Fibroblast of the aortic adventitia (primary cell): ENCODE measurements at places on chromosomes 6 and 20. TPM values are rescaled to one million over a fixed set of nuclear protein-coding genes. Genes with fewer than 3 reads are reported as not detected.

Gene TRIM31
- total RNA-seq, result not detected in 2 replicates

Gene CLVS2
- total RNA-seq, result not detected in 2 replicates

Gene DYNLT2
- 1.7 and 2.0 TPM in 2 replicates for total RNA-seq

Gene OXT
- not detected in 2 replicates for total RNA-seq

Gene OPRL1
- total RNA-seq, result 0.63 and 1.3 TPM in 2 replicates

Gene ZNF292
- total RNA-seq, result 34.7 and 42.6 TPM in 2 replicates

Gene PERP
- 6.3 and 25.0 TPM in 2 replicates for total RNA-seq

Gene TSBP1
- total RNA-seq, result not detected in 2 replicates

- peak; percentile 51 for DNase-seq
Measured at GRCh38 chr6:45710304-45710821, 305.3 kb downstream of the CLIC5 start.

DNA sequence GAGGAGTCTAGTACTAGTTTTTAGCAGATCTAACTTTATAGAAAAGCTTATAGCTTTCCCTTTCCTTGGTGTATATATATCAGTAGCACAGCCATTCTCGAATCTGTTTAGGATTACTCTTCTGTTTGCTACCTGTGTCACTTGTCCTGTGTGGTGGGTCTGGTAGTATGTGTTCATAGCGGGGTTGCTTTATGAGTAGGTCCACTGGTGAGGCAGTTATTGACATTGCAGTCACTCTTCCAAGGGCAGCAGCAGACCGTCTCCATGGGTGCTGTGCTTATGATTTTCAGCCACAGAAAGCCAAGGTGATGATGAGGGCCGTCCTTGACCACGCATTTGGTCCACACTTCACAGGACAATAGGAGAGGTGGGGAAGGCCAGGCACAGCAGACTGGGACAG lies 171.5 kb downstream of the CDKAL1 start:
- DNase-seq, result no peak

GRCh38 chr6:127162836-127163235 lies 44.4 kb downstream of the RSPO3 start:
- DNase-seq, result peak; percentile 44

- no peak for DNase-seq
Measured at GRCh38 chr6:168618546-168619315, 177.7 kb downstream of the SMOC2 start.

DNA sequence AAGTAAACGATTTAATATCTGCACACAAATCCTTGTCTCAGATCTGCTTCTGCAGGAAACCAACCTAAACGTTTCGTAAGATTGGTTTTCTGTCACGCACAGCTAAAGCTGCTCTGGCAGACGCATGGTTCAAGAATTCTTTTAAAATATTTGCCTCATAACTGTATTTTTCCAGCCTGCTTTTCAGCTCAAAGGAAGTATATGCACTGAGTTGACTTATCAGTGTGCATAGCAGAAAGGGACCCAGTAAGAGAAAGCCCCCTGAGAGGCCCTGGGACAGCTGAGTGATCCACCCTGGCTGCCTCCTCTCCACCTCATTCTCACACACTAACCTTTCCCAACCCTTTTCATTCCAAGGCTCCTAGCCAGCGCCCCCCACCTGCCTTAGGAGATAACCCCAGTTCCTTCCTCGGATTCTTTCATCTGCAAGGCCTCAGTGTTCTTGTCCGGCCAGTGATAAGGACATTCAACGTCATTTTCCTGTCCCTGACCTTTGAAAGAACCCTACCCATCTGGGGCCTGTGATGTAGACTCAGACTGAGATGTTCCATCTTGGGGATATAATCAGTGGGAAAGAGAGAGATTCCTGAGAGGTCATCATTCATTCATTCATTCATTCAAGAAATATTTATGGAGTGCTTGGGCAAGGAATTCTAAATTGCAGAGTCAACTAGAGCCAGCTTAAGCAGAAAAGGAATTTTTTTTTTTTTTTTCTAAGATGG lies 22.4 kb upstream of the SLC9A8 start:
- peak; percentile 86 for DNase-seq

DNA sequence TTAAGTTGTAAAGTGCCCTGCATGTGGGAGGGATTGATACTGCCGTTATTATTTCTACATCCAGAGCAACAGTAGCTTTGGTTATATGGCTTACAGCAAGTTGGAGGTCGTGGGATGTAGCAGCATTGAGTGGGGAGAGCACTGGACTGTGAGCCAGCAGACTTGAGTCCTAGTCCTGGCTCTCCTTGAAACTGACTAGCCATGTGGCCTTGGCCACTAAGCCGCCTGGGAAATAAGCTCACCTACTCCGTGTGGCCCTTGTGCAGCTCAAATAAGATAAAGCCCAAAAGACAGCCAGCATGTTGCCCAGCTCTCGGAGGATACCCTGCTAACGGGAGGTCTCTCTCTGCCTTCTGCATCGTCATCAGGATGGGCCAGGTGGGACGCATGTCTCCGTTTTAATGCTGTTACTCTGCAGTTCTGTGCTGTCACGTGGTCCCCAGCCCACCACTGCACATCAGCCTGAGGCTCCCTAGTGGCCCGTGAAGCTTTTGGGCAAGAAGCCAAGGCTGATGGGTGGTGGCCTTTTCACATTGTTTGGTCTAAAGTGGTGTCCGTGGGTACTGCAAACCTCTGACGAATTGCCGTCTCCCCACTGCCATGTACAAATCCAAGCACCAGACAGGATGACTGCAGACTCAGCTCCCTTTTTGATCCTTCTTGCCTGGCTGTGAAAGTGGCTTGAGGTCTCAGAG lies 7.9 kb downstream of the EPB41L1 start:
- peak; percentile 45 for DNase-seq

DNA sequence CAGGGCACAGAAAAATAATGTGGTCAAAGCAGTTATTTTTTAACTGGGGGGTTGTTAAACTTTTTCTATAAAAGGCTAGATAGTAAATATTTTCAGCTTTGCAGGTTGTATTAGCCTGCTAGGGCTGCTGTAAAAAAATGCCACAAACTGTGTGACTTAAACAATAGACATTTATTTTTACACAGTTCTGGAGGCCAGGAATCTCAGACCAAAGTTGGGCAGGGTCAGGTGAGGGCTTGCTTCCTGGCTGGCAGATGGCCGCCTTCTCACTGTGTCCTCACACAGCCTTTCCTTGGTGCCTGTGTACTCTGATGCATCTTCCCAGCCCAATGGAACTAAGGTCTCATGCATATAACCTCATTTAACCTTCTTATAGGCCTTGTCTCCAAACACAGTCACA lies 294.7 kb downstream of the PTPRT start:
- no peak for DNase-seq

DNA sequence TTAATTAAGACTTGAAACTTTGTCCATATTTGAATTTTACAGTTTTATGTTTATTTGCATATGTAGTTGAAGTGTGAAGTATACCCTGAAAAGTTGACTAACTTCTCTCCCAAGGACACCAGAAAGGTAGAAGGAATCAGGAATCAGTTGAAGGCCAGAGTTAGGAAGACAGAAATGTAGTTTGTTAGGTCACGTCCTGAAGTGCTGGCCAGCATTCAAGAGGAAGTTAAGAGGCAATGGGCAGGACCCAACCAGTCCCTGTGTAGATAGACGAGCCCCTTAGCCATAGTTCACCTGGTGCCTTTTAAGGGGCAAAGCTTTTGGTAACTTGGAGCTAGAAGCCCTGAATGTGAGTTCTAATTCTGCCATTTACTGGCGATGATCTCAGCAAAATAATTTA lies 250.4 kb upstream of the KCNQ5 start:
- DNase-seq, result no peak

DNA sequence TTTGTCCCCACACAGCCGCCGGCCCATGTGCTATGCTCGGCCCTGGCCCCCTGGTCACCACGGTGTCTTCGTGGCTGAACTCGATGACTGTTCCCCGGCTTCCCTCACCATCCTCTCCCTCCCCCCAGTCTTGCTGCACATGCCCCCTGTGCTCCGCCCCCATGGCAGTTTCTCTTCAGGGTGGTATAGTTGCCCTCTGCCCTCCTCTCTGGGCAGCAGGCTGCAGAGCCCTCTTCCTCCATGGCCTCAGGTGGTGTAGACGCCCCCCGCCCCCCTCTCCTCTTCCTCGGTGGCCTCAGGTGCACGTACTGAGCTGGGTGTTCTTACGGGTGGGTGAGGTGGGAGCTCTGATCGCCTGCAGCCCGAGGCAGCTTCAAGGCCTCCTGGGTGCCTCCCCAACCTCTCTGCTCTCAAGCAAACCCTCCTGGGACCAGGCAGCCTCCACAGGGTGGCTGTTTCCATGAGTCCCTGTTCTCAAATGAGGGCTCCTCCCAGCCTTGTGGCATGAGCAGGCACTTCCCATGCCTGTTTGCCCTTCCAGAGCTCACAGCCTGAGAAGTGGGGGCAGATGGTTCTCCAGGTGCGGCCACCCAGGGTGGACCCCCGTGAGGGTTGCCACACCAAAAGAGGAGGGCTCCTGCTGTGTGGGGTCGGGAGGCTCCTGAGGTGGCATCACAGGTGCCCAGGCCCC lies 24.8 kb downstream of the COL20A1 start:
- no peak for DNase-seq

DNA sequence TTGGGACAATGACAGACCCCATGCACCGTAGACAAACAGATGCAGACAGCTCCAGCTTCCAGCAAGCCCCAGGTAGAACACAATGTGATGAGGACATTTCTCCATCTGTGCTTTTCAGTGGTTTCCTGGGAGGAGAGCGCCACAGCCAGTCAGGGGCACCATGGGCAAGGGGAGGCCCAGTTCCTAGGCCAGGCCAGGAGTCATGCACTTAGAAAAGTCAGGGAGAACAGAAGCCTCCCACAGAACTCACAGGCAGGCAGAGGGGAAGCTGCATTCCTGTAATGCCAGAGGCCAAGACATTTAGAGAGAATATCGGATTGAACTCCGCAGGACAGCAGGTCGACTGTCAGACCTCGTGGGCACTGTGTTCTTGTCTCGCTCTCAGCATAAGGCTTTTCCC lies 9.2 kb downstream of the SYNDIG1 start:
- DNase-seq, result no peak

DNA sequence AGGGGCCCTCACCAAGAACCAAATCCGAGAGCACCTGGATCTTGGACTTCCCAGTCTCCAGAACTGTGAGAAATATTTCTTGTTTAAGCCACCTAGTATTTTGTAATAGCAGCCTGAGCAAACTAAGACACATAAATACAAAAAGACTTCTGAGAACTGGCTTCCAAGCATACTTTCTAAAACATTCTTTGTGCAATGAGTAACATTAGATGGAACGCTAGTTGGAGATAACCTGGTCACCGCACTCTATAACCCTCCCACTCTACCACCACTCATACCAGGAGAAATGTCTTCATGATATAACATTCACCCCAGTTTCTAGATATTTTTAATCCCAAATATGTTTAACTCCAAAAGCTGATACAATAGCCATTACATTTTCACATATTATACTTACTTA lies 169.5 kb upstream of the THEMIS start:
- DNase-seq, result peak; percentile 46

DNA sequence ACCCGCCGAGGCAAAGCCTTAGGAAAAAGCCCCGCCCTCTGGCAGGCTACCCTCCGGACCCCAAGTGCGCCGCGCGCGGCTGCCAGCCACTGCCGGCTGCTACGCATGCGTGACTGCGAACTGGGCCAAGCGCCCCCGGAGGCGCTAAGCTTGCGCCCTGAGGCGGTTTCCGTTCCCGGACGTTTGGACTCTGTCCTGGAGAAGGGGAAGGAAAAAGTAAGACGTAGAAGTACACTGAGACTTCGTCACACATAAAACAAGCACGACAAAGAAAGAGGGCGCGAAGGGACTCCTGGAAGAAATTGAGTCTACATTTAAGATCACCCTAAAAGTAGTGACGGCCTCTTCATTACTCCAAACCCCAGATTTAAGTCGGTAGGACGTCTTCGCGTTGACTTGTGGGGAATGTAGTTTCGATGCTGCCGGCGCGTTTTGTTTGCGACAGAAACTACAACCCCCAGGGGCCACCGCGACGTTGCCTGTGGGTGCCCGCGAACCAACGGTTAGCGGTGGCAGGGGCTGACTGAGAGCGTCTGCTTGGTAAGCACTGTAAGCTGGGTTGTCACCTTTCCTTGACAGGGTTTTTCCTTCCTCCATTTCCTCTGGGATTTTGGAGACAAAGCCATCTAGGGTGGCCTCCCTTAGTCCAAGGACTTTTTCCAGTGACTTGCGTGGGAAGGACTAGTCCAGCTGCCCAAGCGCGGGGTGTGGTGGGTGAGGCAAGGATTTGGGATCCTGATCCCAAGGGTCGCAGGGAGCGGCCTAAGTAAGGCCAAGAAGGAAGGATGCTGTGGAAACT lies at the start of gene CEP57L1:
Gene CEP57L1, plus strand, starts transcription at position 472 of the 799 bp plus-strand sequence. CDS start 49,715 bp downstream, outside the sequence.
- peak; percentile 98 for DNase-seq

GRCh38 chr20:30892541-30893345 lies 364.7 kb upstream of the DEFB115 start:
- DNase-seq, result no peak

DNA sequence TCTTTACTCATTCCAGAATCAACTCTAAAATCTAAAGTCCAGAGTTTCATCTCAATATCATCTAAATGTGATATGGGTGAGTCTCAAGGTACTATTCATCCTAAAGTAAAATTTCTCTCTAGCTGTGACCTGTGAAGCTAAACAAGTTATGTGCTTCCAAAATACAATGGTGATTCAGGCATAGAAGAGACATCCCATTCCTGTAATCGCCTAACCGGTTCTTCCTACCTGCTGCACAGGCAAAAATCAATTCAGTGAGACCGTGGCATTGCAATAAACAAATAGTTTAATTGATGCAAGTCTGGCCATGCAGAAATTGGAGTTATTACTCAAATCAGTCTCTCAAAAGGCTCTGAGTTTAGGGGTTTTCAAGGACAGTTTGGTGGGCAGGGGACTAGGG lies 232.8 kb downstream of the UBE3D start:
- DNase-seq, result no peak

DNA sequence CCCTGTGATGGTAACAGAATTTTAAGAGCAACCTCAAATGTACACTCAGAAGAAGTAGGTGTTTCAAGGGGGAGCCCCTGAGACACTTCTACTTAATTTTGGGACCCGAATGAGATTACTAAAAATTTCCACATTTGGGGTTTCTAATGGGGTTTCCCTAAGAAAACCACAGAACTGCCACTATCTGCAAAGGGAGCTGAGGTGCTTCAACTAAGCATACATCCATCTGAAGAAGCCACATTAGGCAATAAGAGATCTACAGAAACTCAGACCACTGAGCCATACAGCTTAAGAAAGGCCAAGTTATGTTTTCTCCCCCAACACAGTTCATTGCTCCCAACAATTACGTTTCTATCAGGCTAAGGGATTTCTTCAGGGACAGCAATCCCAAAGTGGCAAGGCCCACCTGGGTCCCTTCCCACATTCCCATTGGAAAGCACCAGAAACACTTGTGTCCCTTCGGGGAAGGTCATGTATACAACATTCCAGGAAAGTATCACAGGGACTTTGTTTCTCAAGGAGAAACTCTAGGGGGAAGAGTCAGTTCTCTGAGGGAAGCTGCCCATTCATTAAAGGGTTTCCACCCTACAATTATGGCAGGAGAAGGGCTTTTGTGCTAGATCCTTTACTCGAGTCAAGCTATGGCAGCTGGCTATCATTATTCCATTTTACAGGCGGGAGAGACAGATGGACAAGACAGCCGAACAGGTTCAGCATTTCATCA lies 5.0 kb downstream of the BCL2L1 start:
- no peak for DNase-seq

GRCh38 chr20:15475483-15475882 lies 1097.8 kb downstream of the KIF16B start:
- DNase-seq, result no peak

GRCh38 chr6:169539176-169539897 lies 162.5 kb downstream of the WDR27 start:
- DNase-seq, result peak; percentile 68
